Peyer's patch (tissue), 4 donors: ENCODE measurements at places on chromosomes 7 and 10. TPM values are rescaled to one million over a fixed set of nuclear protein-coding genes. Genes with fewer than 3 reads are reported as not detected.

ST8SIA6 gene
- total RNA-seq: not detected

DNA sequence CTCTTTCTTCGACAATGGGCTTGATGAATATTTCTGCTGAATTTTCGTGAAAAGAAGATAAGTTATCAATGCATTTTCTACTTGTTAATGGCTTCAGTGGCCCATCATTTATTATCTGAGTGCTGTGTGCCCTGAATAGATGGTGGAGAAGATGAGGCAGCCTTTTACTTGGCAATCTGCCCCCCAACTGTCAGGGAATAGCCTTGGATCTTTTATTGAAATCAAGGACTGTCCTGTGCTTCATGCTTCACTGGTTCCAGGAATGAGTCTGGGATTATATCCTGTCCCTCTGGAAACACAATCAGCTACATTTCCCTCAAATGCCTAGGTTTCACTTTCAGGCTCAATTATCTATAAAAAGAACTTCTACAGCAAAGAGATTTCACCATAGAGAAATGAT lies 75.9 kb upstream of the NXPH1 start:
- H3K27ac ChIP-seq: no peak overlapping the region
- H3K4me3 ChIP-seq: no peak overlapping the region
- DNase-seq: no peak

DNA sequence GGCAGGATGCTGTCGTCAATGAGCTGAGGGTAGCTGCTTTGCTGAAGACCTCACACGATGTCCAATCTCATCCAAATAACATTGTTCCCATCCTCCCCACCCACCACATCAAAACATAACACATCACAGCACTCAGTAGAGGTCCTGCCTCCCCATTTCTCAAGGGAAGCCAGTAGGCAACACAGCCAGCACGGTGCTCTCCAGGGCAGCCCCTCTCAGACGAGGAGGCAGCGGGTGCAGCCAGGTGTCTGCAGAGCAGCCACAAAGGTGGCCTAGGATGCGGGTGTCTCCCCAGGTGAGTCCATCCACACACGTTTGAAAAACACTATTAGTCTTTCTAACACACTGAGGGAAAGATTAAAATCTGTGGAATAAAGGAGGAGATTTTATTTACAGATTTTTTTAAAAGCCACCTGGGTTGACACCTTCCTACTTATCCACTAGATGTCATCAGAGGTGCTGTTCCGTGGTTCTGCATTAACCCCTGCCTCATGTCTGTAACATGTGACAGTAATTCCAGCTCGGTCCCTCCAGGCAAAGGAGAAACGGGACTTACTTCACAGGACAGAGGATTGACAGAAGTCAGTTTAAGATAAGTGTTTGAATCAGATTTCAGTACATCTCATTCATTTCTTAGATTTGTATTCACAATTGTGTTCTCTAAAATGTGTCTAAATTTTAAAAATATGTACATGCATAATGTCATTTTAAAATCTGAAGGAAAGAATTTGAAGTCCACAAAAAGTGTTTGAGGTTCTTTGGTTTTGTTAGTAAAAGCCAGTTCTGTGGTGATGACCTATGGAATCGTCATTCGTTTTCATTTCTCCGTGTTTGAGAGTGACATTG lies 68.0 kb downstream of the LANCL2 start:
- H3K4me3 ChIP-seq: no peak overlapping the region
- no peaks in the 10 kb centered on the region for H3K27me3 ChIP-seq
- no peaks in the 10 kb centered on the region for H3K4me1 ChIP-seq
- DNase-seq: no peak

DNA sequence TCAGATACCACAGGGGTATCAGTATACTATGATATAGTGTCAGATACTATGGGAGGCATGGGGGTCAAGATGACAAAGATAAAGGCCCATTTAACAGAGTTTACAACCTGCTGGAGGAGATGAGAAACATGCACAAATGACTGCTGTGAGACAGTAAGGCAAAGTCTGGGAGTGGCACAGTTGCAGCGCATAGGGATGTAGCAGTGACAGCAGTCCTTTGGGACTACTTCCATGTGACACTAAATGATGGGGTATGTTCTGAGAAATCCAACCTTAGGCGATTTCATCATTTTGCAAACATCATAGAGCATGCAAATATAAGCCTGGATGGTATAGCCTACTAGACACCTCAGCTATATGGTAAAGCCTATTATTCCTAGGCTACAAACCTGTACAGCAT lies 56.8 kb downstream of the CDK1 start:
- H3K27ac ChIP-seq: no peak overlapping the region
- H3K27me3 ChIP-seq: no peaks in the 10 kb centered on the region
- no peaks in the 10 kb centered on the region for H3K4me1 ChIP-seq
- H3K36me3 ChIP-seq: no peaks in the 10 kb centered on the region
- no peak overlapping the region for H3K4me3 ChIP-seq
- no peak for DNase-seq

- no peaks in the 10 kb centered on the region for H3K4me1 ChIP-seq
- DNase-seq: no peak
- no peak overlapping the region for H3K27ac ChIP-seq
- H3K36me3 ChIP-seq: peaks cover 11% of the 10 kb centered on the region
- no peaks in the 10 kb centered on the region for H3K27me3 ChIP-seq
- H3K4me3 ChIP-seq: no peak overlapping the region
Observed at GRCh38 chr7:75039709-75040108, 33.9 kb downstream of the RCC1L start.

DNA sequence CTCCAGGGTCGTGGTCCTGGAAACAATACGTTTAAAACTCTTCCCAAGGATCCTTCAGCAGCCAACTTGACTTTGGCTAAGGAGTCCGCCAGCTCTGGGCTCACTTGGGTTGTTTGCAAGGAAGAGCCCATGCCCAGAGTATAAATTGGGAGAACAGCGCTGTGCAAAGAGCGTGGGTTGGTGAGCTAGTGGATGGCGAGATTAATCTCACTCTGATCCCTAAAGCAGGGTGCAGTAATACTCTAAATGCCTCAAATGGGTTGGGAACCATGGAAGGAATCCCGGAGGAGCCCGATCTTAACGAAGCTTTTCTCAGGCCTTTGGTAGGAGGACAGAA lies 495 bp upstream of the SDHAF3 start:
- H3K4me1 ChIP-seq: no peaks in the 10 kb centered on the region
- DNase-seq: no peak
- peak overlapping the region; percentile 57 for H3K27ac ChIP-seq
- peak overlapping the region; percentile 86 for H3K4me3 ChIP-seq

MRC1 gene
- total RNA-seq: 9.1 TPM

TMEM140 gene
- 39.6 TPM for total RNA-seq

C10orf143 gene
- not detected for total RNA-seq

GET4 gene
- total RNA-seq: 29.7 TPM

DNA sequence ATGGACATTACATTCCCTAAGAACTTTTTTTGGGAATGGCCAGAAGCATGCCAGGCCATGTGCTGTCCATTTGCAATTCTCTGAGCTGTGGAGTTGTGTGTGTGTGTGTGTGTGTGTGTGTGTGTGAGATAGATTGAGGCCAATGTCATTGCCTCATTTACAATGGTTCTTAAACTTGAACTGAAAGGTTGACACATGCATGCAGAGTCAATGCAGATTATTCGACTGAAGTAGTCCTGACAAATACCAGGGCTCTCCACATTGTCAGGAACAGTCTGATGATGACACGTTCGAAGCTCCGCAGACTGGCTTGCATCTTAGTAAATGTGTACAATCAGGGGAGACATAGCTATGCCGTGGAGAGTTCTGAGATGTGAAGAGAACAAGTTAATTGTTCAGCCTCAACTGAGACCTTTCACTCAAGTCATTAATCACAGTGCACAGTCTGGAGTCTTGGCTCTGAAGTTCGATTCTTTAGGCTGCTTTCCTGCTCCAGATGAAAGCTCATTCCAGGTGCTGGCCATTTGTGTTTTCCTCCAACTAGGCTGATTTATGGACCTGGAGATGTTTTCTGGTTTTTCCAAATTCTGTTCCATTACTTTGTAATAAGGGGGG lies 921.9 kb downstream of the LRMDA start:
- no peak overlapping the region for H3K4me3 ChIP-seq
- H3K27ac ChIP-seq: no peak overlapping the region
- H3K27me3 ChIP-seq: no peaks in the 10 kb centered on the region
- no peaks in the 10 kb centered on the region for H3K36me3 ChIP-seq

IDI2 gene
- total RNA-seq: not detected

DNA sequence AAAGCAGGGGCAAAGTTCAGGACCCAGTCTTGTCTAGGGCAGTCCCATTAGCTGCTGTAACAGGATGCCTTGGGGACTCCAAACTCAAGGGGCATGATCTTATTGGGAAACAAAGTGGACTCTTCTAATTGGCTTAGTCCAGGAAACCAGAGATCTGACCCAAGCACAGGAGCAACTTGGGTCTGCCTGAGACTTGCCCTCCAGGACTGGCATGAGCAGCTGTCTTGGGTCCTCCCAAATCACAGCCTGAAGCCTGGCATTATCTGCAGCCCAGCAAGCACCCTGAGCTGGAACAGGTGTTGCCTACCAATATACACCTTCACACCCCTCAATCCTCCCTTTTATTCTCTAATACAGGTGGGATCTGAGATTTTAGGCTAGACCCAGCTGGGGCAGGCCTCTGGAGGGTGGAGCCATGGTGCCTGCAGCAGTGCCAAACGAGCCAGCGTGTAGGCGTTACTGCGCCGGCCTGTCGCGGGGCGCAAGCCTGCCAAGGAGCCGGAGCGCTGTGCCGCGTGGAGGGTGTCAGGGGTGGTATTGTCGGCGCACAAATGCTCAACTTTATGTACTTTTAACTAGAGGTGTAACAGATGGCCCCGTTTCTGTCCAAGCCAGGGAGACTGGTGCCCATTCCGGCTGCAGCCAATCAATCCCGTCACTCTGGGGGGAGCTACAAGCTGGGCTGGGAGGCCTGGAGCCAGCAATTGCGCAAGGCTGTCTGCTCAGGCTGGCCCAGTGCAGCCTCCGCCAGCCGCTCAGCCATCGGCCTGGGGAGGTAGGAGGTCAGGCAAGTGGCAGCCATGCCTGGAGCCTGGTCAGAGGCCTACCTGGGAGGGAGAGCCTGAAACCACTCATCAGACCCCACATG lies 12.8 kb upstream of the LBX1 start:
- no peak overlapping the region for H3K4me3 ChIP-seq
- H3K27me3 ChIP-seq: peaks cover 3% of the 10 kb centered on the region
- no peak overlapping the region for H3K27ac ChIP-seq
- H3K4me1 ChIP-seq: no peaks in the 10 kb centered on the region
- H3K36me3 ChIP-seq: no peaks in the 10 kb centered on the region
